ENCODE measurements at places on chromosomes 5 and 9.
A peak's percentile ranks its signal among the peaks of the same experiment; 100 is the strongest.

DNA sequence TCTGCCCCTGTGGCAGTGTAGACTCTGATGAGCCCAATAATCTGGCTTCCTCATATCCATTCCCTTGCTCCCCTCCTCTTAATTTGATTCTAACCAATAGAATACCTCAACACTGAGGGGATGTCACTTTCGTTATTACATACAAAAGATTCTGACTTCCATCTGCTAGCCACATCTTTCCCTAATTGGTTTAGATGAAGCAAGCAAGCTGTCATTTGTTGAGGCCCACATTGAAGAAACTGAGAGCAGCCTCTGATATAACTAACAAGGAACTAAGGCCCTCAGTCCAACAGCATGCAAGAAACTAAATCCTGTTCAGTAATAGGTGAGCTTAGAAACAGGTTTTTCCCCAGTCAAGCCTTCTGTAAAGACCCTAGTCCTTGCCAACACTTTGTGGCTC is 5.8 kb downstream of the ADAMTS6 start:
- no peak for DNase-seq

GRCh38 chr5:150625831-150626746 is 14.4 kb upstream of the SYNPO start:
- no peak for DNase-seq

DNA sequence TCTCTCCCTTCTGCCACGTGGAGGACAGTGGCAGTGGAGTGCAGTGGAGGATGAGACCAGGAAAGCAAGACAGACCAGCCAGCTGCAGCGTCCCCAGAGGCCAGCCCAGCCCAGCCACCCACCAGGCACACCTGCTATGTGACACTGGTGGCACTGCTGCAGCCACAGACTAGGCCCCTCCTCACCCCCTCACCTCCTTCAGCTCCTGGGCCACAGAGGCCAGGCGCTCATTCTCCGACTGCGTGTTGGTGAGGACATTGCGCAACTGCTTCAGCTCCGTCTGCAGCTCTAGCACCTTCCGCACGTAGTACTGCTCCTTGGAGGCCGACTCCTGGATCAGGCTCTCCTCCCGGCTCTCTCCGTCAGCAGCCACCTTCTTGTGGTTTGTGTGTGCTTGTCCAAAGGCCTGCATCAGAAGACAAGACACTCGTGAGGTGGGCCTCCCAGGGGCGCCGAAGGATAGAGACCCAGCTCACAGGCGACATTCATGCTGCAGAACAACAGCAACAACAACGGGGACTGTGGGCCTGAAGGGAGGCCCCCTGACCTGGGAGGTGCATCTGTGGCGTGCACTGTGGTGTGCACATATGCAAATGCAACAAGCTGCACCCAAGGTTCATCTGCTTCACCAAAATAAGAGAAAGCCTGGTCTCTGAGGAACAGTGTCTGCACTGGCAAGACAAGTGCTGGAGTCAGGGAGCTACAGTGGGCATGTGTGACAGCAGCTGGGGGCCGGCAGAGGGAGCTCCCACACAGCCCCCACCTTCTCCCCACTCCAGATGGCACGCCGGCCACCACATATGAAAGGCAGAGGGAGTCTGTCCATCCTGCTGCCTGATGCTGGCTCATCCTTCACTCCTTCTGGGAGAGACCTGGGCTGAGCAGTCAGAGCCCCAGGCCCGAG is 35.5 kb downstream of the BICD2 start:
- DNase-seq = no peak

- DNase-seq = no peak
Observed at GRCh38 chr9:98530806-98531386, 177.8 kb downstream of the GABBR2 start.

GRCh38 chr5:9283473-9283872 is 262.4 kb downstream of the SEMA5A start:
- no peak for DNase-seq

- DNase-seq = no peak
Observed at GRCh38 chr5:99033014-99033900, 104.5 kb upstream of the CHD1 start.

- DNase-seq = no peak
Observed at GRCh38 chr9:109629615-109630014, 131.5 kb upstream of the PTPN3 start.

- DNase-seq = no peak
Observed at GRCh38 chr9:38443181-38443580, 18.9 kb upstream of the IGFBPL1 start.

- DNase-seq = no peak
Observed at GRCh38 chr5:179860301-179860700, 1.7 kb upstream of the MRNIP start.

GRCh38 chr9:93541581-93542349 is 34.6 kb upstream of the PHF2 start:
- no peak for DNase-seq

DNA sequence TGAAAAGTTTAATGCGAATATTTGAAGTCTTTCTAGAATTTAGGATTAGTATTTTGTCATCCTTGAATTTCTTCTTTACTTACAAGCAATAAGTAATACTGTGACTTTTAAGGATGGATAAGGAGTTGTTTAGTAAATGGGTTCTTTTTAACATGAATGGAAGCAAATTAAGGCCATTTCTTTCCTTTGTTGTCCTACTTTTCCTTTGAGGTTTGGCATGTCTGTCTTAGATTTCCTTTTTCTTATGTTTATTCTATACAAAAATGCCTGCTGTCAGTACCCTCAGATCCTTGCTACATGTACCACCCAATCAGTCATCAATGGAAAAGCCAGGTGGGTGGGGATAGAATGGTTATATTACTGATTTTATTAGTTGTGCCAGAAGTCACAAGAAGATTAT is 10.2 kb downstream of the STX17 start:
- no peak for DNase-seq

GRCh38 chr9:94002316-94003140 is 47.4 kb upstream of the BARX1 start:
- peak; percentile 24 for DNase-seq

GRCh38 chr9:34675048-34675714 is 12.7 kb upstream of the CCL27 start:
- peak; percentile 52 for DNase-seq

- no peak for DNase-seq
Observed at GRCh38 chr9:133731876-133732638, 6.1 kb downstream of the SARDH start.

DNA sequence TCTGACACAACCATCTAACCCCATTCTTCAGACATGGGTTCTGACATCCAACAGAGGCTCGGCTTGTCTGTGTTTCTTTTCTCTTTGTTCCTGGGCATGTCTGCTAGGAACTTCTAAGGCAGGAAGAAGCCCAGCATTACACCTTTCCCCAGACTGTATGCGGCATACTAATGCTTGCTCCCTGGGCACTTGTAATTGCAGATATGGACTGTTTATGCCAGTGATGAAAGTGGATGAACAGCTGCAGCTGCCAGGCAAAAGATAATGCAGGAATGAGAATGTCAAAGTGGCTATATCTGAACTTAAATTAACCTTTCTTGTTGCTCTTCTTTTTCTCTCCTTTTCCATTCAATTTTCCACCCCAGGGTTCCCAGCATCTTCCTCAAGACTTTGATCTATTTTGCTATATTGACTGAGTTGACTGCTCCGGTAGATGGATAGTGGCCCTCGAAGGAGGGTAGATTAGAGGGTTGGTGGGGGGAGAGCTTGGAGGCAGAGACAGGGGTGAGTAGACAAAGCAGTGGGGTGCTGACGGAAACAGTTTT is 344.4 kb downstream of the MAN2A1 start:
- DNase-seq = no peak

DNA sequence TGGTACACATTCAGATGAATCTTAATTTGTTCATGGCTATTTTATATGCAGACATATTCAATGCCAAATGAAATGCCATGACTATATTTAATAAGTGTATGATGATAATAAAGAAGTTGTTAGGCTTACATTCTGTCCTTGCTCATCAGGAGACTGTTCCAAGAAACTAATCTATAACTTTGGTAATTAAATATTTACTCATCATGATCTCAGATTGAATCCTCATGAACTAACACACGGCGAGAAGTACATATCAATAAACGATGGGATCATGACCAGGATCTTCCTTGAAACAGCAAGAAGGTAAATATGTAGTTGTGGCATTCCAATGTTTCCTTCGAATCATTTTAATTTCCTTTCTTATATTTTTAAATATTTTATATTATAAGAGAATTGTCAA is 12.5 kb upstream of the AGGF1 start:
- no peak for DNase-seq

DNA sequence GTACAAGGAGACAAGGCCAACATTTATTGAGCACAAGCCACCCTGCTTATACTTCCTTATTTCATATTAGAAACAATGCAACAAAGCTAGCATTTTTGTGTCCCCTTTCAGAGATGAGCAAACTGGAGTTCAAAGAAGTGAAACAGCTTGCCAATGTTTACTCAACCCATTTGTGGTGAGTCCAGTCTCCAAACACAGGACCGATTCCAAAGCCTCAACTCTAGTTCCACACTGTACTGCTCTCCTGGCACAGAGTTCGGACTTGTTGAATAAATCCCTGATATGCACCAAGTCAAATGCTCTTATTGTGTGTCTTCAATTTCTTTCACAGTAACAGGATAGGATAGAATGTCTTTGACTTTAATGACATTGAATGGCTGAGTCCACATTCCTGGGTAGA is 604.8 kb upstream of the BRINP1 start:
- no peak for DNase-seq

DNA sequence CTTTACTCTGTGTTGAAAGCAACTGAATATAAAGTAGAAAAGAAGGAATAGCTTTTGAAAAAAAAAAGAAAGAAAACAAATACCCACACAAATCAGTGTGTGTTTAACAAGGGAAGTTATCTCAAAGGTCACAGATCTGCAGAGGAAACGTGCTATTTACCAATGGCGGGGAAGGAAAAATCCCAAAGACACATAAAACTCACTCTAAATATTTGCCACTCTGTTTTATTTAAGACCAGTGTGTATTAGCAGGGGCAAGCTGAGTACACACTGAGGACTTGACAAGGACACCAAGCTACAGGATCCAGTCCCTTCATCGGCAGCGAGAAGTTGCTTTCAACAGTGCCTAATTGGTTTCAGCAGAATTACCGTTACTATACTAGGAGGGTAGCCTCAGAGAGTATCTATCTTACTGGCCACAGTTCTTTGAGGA is 252.5 kb downstream of the DEPDC1B start:
- DNase-seq = no peak

- no peak for DNase-seq
Observed at GRCh38 chr9:88995200-88995577, 3.9 kb downstream of the S1PR3 start.

- DNase-seq = peak; percentile 39
Observed at GRCh38 chr5:158174918-158175851, 316.2 kb upstream of the CLINT1 start.

GRCh38 chr5:97501965-97502305 is 318.9 kb upstream of the RIOK2 start:
- DNase-seq = no peak

- no peak for DNase-seq
Observed at GRCh38 chr9:2130941-2131340, 115.8 kb downstream of the SMARCA2 start.

DNA sequence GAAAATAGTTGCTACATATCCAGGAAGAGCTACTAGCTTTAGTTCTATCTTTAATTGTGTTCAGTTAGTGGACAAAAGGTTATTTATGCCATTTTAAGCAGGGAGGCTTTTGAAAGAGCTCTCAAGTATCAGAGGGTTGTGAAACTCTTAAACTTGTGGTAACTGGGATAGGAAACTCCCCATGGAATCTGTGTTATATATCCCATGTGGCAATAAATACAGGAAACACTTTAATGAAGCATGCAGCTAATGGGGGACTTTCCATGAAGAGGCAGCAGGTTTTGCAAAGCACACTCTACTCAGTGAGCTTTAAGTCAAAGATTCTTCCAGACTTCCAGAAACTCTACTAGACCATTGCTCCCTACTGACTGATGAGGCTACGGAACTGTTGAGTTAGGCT is 805.0 kb upstream of the C9orf72 start:
- no peak for DNase-seq

DNA sequence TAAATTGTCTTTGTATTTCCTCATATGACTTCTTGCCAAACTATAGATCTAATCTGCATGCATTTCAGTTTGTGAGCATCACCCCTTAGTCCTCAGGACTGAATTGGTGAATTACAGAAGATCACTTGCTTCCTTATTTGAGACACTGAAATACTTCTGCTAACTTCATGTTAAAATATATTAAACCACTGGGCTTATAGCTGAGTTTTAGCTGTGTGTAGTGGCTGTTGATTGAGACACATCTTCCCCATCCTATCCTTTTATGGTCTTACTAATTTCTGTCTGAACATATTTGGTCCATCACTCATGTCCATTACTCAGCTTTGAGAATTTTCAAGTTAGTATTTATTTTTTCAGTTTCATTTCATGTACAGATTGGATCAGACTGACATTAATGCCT is 295.9 kb downstream of the PSAT1 start:
- DNase-seq = no peak

DNA sequence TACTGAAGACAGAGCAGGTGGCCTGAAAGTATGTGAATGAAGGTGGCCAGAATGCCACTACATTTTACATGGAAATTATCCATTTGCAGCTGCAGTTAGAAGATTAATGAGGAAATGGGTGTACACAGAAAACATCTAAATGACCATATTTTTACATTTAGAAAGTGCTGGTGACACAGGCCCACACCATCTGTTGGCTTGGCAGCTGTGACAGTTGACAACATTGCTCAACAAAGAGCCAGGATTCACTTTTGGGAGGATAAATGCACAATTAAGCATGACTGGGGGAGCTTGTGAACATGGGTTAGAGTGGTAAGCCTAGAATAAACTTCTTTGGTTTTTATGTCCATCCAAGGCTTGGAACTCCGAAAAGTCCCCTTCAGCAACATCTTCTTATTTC is 360.5 kb downstream of the KCTD16 start:
- no peak for DNase-seq

DNA sequence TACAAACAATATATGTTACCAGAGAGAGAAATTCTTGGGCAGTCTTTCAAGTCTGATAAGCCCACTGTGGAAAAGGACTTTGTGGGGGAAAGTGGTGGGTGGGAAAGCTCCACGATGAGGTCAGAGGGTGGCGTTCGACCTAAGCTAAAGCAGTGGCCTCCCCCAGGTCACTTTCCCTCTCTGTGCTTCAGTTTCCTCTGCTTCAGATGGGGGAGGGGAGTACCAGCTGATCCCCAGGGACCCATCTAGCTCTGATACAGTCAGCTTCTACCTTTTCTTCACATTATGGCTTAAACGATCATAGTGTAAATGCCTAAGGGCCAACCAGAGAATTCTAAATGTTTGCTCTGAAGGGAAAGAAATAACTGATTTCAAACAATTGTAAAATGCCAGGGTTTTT is 36.6 kb upstream of the ARSB start:
- DNase-seq = no peak

DNA sequence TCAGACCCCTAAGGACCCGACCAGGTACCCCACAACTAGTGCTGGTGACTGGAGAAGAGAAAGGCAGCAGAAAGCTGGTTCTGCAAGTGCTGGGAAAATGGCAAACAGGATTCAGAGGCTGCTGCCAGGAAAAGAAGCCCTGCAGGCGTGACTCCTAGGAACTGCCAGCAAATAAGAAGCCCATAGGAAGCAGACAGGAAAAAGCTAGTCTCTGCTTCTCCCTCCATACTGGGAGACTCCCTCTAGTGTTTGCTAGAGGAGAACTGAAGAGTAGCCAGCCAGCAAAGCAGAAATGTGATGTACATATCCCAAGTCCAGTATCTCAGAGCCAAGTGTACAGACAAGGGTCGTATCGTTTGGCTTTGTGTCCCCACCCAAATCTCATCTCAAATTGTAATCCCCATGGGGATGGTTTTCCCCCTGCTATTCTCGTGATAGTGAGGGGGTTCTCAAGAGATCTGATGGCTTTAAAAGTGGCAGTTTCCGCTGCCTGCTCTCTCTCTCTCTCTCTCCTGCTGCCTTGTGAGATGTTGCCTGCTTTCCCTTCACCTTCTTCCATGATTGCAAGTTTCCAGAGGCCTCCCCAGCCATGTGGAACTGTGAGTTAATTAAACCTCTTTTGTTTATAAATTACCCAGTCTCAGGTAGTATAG is 38.1 kb upstream of the TUSC1 start:
- no peak for DNase-seq
